ENCODE measurements at places on chromosomes 5 and 9.

- DNase-seq: no peak
Observed at GRCh38 chr9:82539856-82540579, 522.9 kb downstream of the RASEF start.

- DNase-seq: no peak
Observed at GRCh38 chr5:132776131-132776937, 705 bp downstream of the SEPTIN8 start.

DNA sequence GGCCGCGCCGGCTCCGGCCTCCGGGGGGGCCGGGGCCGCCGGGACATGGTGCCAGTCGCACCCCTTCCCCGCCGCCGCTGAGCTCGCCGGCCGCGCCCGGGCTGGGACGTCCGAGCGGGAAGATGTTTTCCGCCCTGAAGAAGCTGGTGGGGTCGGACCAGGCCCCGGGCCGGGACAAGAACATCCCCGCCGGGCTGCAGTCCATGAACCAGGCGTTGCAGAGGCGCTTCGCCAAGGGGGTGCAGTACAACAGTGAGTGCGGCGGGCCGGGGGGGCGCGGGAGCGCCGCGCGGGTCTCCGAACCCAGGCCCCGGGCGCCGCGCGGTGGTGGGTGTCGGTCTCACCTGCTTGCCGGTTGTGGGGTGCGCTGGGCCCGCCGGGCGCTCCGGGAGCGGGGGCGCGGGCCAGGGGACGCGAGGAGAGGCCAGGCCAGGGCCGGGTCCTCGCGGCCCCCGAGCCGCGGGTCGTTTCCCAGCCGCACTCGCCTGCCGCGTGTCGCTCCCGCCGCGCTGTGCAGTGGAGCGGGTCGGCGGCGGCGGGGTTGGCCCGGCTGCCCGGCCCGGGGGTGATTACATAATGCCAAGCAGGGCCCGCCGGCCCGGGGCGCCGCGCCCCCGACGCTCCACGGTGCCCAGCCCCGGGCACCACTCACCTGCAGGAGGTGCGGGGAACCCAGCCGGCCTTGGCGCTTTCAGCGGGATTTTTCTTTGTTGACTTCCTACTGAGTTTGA is 492 bp downstream of the RABL6 start:
- no peak for DNase-seq

GRCh38 chr9:121551985-121552753 is 52.5 kb upstream of the GGTA1 start:
- no peak for DNase-seq

- no peak for DNase-seq
Observed at GRCh38 chr9:88076286-88077070, 61.8 kb downstream of the SPATA31C2 start.

DNA sequence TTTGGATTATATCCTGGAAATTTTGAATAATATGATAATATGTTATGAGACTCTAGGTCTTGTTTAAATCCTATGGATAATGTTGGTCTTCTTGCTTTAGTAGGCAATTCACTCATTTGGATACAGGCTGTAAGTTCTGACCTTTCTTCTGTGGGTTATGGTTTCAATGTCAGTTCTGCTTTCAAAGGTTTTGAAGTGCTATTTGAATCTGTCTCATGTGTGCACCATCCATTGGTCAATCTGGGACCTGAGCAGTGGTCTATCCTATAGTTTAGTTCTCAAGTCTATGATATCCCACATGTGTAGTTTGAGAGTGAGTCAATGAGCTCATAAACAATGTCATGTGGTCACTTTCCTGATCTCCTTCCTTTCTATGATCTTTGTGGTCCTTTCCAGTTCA is 94.4 kb downstream of the RMI1 start:
- no peak for DNase-seq

DNA sequence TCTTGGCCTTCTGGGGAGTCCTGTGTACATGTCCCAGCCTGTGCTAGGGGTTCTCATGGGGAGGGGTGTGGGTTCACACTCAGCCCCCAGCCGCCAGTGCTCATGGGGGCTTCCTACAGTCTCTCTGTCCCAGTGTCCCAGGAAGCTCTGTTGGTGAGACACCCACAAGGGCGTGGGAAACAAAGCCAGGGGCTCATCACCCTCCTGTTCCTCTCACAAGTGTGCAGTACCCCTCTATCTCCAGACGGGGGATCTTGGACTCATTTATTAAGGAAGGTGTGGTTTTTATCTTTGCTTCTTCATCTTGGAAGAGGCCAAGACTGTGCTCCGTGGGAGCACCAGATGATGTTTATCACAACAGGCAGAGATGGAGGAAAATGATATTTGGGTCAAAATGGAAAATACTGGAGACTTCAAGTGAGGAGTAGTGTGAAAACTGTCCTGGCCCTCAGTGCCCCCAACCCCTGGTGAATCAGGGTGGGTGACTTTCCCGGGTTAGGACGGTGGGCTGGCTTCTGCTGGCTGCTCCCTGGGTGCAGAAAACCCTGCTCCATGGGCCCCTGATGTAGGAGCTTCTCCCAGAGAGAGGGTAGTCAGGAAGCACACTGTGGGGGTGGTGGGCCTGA is 15.2 kb downstream of the TMEM171 start:
- DNase-seq: no peak

GRCh38 chr5:124995421-124995820 is 249.0 kb upstream of the ZNF608 start:
- DNase-seq: no peak

- DNase-seq: no peak
Observed at GRCh38 chr5:68418680-68419079, 203.1 kb downstream of the PIK3R1 start.

DNA sequence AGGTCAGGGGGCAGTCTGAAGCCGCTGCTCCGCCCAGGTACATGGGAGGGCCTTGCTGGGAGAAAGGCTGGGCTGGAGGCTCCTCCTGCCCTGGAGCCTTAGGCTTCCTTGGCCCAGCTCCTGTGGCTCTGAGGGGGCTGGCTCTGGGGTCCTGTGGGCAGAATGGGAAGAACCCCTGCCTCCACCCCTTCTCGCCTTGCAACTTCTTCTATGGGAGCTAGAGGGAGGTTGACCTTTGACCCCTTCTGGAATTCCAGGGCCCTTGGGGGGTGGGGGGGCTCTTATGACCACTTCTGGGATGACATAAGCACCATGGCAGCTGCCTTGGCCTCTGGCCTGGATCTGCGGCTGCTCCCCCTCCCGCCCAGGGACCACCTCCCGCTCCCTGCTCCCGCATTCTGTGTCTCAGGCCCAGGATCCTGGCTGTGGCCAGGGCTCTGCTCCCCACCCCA is 32.2 kb downstream of the IER5L start:
- no peak for DNase-seq
